Activated CD8-positive, alpha-beta memory T cell treated with anti-CD3 and anti-CD28 coated beads, Interleukin-2, amount 10 ng/mL, durations not matched to agents 7 days and 5 days (primary cell): ENCODE measurements at places on chromosomes 6 and 20. TPM values are rescaled to one million over a fixed set of nuclear protein-coding genes. Genes with fewer than 3 reads are reported as not detected.

- no peak overlapping the region for H3K27ac ChIP-seq
- peak; percentile 38 for DNase-seq
- H3K4me1 ChIP-seq, result peaks cover 45% of the 10 kb centered on the region
- H3K4me3 ChIP-seq, result no peak overlapping the region
Measured at GRCh38 chr20:46062621-46063020, 27.1 kb downstream of the NCOA5 start.

DNA sequence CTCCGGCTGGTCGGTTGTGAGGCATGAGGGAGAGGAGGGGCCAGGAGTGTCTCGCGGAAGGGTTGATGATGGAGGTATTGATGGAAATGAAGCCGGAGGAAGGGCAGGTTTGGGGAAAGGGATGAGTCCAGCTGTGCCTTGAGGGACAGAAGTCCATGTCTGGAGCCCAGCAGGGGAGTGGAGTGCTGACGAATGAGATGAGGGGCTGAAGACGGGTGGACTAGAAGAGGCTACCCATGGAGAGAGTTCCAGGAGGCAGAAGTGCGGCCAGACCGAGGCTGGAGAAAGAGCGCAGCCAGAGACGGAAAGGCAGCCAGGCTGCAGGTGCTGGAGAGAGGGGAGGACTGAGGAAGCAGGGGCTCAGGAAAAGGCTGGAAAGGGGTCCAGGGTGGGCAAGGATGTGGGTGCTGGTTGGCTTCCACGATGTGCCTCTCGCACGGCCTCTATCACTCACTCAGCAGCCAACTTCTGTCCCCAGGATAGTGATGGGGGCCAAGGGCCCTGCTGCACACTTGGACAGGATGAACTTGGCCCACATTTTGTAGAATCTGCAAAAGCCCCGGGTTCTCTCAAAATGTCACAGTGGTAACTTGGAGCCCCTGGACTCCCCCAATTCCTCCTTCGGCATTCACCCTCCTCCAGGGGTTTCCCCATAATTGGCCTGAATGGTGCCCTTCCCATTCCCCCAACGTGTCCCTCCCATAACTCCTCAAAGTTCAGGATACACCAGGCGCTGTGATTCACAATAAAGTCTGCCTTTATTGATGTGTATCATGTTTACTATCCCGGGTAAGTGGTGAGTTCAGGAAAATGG is 627 bp upstream of the EIF6 start:
- peak overlapping the region; percentile 90 for H3K27ac ChIP-seq
- H3K36me3 ChIP-seq, result peaks cover 17% of the 10 kb centered on the region
- peaks cover 30% of the 10 kb centered on the region for H3K4me1 ChIP-seq
- peak overlapping the region; percentile 84 for H3K4me3 ChIP-seq
- H3K27me3 ChIP-seq, result no peaks in the 10 kb centered on the region

DNA sequence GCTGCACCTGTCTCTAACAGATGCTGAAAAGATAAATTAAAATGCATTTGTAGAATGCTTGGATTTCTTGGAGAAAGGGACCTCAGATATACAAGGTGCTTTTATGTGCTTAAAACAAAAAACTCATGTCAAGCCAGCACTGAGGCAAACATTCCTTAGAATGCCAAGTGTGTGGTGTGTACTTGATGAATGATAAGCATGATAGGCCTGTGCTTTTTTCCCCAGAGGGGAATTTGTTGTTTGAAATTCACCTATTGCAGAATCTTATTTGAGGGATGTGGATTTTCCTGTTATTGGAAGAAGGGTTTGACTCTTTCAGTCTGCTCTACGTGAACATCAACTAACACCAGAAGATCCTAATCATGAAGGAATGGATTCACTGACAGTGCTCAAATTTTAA is 28.8 kb downstream of the TTI1 start:
- no peak overlapping the region for H3K4me3 ChIP-seq
- DNase-seq, result no peak
- H3K27ac ChIP-seq, result no peak overlapping the region
- no peaks in the 10 kb centered on the region for H3K27me3 ChIP-seq
- H3K4me1 ChIP-seq, result peaks cover 26% of the 10 kb centered on the region
- H3K36me3 ChIP-seq, result peaks cover 41% of the 10 kb centered on the region

GRCh38 chr20:63136296-63136695 is 79.6 kb downstream of the YTHDF1 start:
- no peak overlapping the region for H3K27ac ChIP-seq
- no peaks in the 10 kb centered on the region for H3K4me1 ChIP-seq
- DNase-seq, result no peak
- H3K27me3 ChIP-seq, result no peaks in the 10 kb centered on the region

- no peaks in the 10 kb centered on the region for H3K36me3 ChIP-seq
- H3K4me3 ChIP-seq, result no peak overlapping the region
- H3K27ac ChIP-seq, result no peak overlapping the region
- no peak for DNase-seq
- no peaks in the 10 kb centered on the region for H3K4me1 ChIP-seq
Measured at GRCh38 chr6:159122453-159122852, 46.7 kb upstream of the FNDC1 start.

Gene ITPR3
- total RNA-seq, result 44.9 TPM

- no peak for DNase-seq
- H3K36me3 ChIP-seq, result peaks cover 39% of the 10 kb centered on the region
- peak overlapping the region; percentile 88 for H3K4me3 ChIP-seq
- peak overlapping the region; percentile 96 for H3K27ac ChIP-seq
- H3K27me3 ChIP-seq, result peaks cover 7% of the 10 kb centered on the region
- H3K4me1 ChIP-seq, result peaks cover 30% of the 10 kb centered on the region
Measured at GRCh38 chr20:43458422-43458924, 777 bp downstream of the SRSF6 start.

GRCh38 chr20:17617868-17618672 is 48.2 kb downstream of the DSTN start:
- no peaks in the 10 kb centered on the region for H3K27me3 ChIP-seq
- H3K4me3 ChIP-seq, result no peak overlapping the region
- peak; percentile 31 for DNase-seq

DNA sequence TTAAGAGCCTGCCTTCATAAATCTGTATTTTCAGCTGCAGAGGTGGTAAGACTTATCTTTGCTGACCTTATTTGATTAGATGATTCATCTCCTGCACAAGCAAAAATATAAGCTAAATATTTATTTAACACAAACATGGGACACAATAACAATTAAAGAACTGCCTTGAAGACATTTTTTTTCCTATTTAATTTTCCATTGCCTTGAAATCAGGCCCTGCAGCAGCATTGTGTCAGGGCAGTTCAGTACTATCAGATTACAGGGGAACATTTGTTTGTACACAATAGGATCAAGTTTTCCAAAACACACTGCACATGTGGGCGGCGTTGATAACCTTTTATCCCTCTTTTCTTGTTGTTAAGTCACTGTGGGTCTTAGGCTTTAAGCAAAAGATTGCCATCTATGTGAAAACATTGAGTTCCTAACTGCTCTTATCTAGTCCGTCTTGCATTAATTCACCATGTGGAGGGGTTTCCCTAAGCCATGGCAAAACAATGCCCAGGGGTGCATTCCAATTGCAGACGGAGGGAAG is 7.4 kb downstream of the ADGRF5 start:
- no peak for DNase-seq
- no peaks in the 10 kb centered on the region for H3K36me3 ChIP-seq
- H3K27ac ChIP-seq, result no peak overlapping the region
- H3K27me3 ChIP-seq, result no peaks in the 10 kb centered on the region
- no peaks in the 10 kb centered on the region for H3K4me1 ChIP-seq

GRCh38 chr6:130758813-130759212 is 68.4 kb upstream of the SMLR1 start:
- peak; percentile 66 for DNase-seq
- peaks cover 3% of the 10 kb centered on the region for H3K27me3 ChIP-seq
- peaks cover 15% of the 10 kb centered on the region for H3K4me1 ChIP-seq

DNA sequence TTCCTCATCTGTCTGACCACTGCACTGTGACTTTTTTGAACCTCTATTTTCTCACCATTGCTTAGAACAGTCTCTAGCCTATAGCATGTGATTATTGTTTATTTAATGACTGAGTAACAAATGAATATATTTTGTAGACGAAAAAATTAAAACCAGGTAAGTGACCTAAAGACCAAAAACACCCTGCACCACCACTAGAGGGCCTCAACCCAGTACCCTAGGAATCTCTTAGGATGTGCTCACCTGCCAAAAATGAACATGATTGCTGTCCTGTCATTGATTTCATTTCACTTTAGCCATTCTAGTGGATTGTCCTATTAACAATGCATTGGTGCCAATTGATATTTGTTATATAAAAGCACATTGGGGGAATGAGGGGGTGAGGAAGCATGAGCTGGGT is 199.1 kb downstream of the COL9A1 start:
- H3K4me3 ChIP-seq, result no peak overlapping the region
- no peaks in the 10 kb centered on the region for H3K36me3 ChIP-seq
- DNase-seq, result no peak
- H3K4me1 ChIP-seq, result no peaks in the 10 kb centered on the region

Gene DDX43
- 1.3 TPM for total RNA-seq

- DNase-seq, result no peak
- H3K27ac ChIP-seq, result no peak overlapping the region
- H3K4me1 ChIP-seq, result peaks cover 1% of the 10 kb centered on the region
Measured at GRCh38 chr20:3134151-3134550, 25.5 kb downstream of the FASTKD5 start.

Gene JPH2
- not detected for total RNA-seq

- H3K27ac ChIP-seq, result no peak overlapping the region
- H3K4me3 ChIP-seq, result no peak overlapping the region
- H3K27me3 ChIP-seq, result peaks cover 23% of the 10 kb centered on the region
- H3K4me1 ChIP-seq, result peaks cover 8% of the 10 kb centered on the region
- DNase-seq, result no peak
- H3K36me3 ChIP-seq, result peaks cover 2% of the 10 kb centered on the region
Measured at GRCh38 chr6:100186552-100186951, 192.5 kb upstream of the MCHR2 start.

GRCh38 chr6:129744201-129744879 is 34.4 kb upstream of the ARHGAP18 start:
- no peaks in the 10 kb centered on the region for H3K27me3 ChIP-seq
- H3K36me3 ChIP-seq, result peaks cover 1% of the 10 kb centered on the region
- no peak overlapping the region for H3K27ac ChIP-seq
- H3K4me1 ChIP-seq, result peaks cover 27% of the 10 kb centered on the region
- DNase-seq, result no peak

GRCh38 chr20:3753098-3753497 is 14.5 kb downstream of the ADISSP start:
- peaks cover 1% of the 10 kb centered on the region for H3K36me3 ChIP-seq
- no peak overlapping the region for H3K4me3 ChIP-seq
- H3K4me1 ChIP-seq, result peaks cover 7% of the 10 kb centered on the region
- DNase-seq, result peak; percentile 75
- H3K27ac ChIP-seq, result no peak overlapping the region

Gene TP53TG5
- 0.15 TPM for total RNA-seq

- H3K27ac ChIP-seq, result no peak overlapping the region
- H3K36me3 ChIP-seq, result no peaks in the 10 kb centered on the region
- DNase-seq, result no peak
- peaks cover 37% of the 10 kb centered on the region for H3K4me1 ChIP-seq
- H3K27me3 ChIP-seq, result peaks cover 57% of the 10 kb centered on the region
Measured at GRCh38 chr6:41442800-41443501, 103.2 kb upstream of the FOXP4 start.

GRCh38 chr6:69647726-69648125 is 149.1 kb downstream of the LMBRD1 start:
- no peak overlapping the region for H3K4me3 ChIP-seq
- no peaks in the 10 kb centered on the region for H3K36me3 ChIP-seq
- H3K27ac ChIP-seq, result no peak overlapping the region
- H3K27me3 ChIP-seq, result peaks cover 19% of the 10 kb centered on the region
- DNase-seq, result no peak

DNA sequence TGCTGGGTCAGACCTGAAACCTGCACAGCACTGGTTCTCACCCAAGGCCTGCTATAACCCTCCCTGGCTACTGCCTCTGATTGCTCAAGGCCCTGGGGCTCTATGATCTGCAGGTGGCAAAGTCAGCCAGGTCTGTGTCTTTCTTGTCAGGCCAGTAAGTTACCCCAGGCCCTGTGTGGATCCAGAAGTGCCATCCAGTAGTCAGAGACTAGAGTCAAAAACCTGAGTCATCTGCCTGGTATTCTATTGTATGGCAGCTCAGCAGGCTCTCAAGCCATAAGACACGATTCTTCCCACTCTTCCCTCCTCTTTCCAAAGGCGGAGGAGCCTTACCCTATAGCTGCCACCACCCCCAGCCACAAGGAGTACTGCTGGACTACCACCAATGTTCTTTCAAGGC is 593.0 kb downstream of the FRK start:
- DNase-seq, result no peak
- no peaks in the 10 kb centered on the region for H3K4me1 ChIP-seq
- no peaks in the 10 kb centered on the region for H3K36me3 ChIP-seq
- no peak overlapping the region for H3K4me3 ChIP-seq

DNA sequence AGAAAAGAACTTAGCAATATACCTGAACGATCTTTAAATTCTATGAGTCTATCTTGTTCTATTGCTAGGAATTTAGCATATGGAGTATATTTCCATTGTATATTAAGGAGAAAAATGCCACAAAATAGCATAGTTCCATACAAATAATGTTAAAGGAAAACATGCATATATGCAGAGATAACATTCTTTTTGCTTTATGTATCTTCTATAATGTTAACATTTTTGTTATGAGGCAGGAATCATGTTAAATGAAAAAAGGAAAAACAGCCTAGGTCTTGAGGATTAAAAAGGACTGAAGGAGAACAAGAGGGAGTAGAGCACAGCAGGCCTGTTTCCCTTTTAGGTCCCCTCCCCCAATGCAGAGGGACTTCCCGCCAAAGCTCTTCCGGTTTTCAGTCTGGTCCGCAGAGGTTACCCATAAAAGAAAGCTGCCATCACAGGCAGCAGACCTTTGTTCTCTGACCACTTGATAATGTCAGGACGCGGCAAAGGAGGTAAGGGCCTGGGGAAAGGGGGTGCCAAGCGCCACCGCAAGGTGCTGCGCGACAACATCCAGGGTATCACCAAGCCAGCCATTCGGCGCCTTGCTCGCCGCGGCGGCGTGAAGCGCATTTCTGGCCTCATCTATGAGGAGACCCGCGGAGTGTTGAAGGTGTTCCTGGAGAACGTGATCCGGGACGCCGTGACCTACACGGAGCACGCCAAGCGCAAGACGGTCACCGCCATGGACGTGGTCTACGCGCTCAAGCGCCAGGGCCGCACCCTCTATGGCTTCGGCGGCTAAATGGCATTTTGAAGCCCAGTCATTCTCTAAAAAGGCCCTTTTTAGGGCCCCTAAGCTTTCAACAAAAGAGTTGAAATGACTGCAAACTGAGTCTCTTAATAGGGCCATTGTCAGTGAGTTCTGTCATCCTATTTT is 108.4 kb upstream of the PRSS16 start:
- H3K4me3 ChIP-seq, result peak overlapping the region; percentile 90
- H3K27ac ChIP-seq, result peak overlapping the region; percentile 94
- peaks cover 12% of the 10 kb centered on the region for H3K36me3 ChIP-seq
- peaks cover 52% of the 10 kb centered on the region for H3K4me1 ChIP-seq

- DNase-seq, result peak; percentile 56
- H3K4me3 ChIP-seq, result peak overlapping the region; percentile 68
Measured at GRCh38 chr6:28207510-28208110, 17.5 kb upstream of the ZSCAN9 start.

GRCh38 chr6:107319906-107320530 is 139.3 kb downstream of the PDSS2 start:
- peaks cover 9% of the 10 kb centered on the region for H3K4me1 ChIP-seq
- no peaks in the 10 kb centered on the region for H3K27me3 ChIP-seq
- H3K36me3 ChIP-seq, result no peaks in the 10 kb centered on the region
- H3K4me3 ChIP-seq, result no peak overlapping the region

Gene WASF1
- total RNA-seq, result 0.47 TPM

GRCh38 chr6:72626126-72626525 is 4.3 kb downstream of the KCNQ5 start:
- peak overlapping the region; percentile 4 for H3K27ac ChIP-seq
- H3K27me3 ChIP-seq, result peaks cover 15% of the 10 kb centered on the region
- H3K4me3 ChIP-seq, result no peak overlapping the region
- no peak for DNase-seq
